ENCODE measurements at places on chromosomes 11 and 22.

- no peak for DNase-seq
Observed at GRCh38 chr11:72238040-72238450, 5.9 kb downstream of the PHOX2A start.

- no peak for DNase-seq
Observed at GRCh38 chr11:115705200-115705599, 201.0 kb upstream of the CADM1 start.

DNA sequence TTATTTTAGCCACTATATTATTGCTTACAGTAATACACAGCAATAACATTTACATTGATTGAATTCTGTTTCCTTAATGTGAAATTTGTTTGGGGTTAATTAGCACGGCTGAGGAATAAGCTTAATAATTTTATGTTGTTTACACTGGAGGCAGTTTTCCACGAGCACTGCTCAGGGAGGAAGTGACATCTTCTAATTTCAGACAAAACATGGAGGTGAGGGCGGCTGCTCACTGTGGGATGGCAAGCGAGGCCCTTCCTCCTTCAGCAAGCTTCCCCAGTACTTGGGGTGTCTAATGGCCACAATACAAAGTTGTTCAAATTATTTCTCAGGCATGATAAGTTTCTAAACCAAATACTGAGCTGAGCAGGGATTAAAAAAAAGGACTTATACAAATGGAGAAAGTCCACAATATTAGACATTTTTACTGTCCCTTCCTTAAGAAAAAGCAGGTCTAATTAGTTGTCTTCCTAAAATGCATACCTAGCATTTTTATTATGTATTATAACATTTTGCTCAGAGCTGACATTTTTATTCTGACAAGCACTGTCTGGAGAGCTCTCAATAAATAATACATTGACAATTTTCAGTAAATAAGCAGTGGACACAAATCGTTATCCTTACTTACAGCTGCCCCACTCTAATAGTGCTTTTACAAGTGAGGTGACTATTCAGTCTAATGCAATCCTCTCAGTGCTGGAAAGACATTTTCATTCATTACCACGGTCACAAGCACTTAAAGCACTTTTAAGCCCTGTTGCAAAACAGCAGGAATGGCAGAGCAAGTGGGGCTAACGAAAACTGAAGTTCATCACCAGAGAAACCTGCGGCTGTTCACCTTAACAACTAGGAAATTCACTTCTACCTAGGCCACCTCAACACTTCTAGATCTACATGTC lies 56.2 kb downstream of the SOX6 start:
- DNase-seq, result no peak

- DNase-seq, result no peak
Observed at GRCh38 chr11:134574947-134575346, 162.9 kb upstream of the B3GAT1 start.

GRCh38 chr22:46826438-46827135 lies 64.1 kb downstream of the TBC1D22A start:
- DNase-seq, result no peak

GRCh38 chr11:96680211-96681018 lies 290.6 kb downstream of the JRKL start:
- no peak for DNase-seq

- no peak for DNase-seq
Observed at GRCh38 chr11:95085117-95085816, 4.4 kb upstream of the ENDOD1 start.

GRCh38 chr22:50210378-50211139 lies 9.7 kb downstream of the SELENOO start:
- DNase-seq, result no peak

- DNase-seq, result no peak
Observed at GRCh38 chr11:104858882-104859775, 39.1 kb downstream of the CASP12 start.

Data from stimulated activated CD8-positive, alpha-beta memory T cell treated with anti-CD3 and anti-CD28 coated beads, Interleukin-7, amount 100 ng/mL, for 1 hour (primary cell).